ENCODE measurements at places on chromosomes 4 and X.
A peak's percentile ranks its signal among the peaks of the same experiment; 100 is the strongest.

- DNase-seq, result no peak
These were observed 49.7 kb downstream of the GRXCR1 start for GRCh38 chr4:42942216-42942615.

DNA sequence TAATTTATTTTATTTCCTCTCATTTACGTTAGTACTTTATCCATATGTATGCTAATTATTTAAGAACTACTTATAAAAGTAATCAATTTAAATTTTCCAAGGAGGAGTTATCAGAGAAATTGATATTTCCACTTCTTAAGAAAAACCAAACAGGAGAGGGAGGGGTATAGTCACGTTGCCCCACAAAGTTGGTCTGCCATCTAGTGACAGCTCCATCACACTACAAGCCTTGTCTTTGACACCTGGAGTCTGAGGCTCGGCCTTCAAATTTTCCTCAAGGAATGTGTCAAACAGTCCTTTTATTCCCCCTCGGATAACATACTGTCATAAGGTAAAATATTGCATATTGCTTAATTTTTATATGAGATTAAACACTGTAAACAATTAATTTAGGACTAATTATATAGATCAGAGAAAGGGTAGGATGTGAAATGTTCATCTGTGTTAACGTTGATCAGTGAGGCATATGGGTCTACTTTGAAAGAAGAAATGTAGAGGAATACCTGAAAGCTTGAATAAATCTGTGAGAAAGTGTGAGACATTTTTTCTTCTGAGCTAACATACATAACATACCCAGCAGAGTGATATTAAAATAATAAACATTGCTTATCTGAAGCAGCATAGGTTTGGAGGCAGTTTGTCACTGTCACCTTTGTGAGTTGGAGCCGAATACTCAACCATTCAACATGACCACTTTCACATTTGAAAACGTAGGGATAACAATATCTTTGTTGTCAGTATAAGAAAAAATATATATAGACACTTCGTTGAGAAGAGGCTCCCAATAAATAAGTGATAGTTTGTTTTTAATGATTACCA lies 114.4 kb downstream of the GLRA3 start:
- DNase-seq, result peak; percentile 12

- no peak for DNase-seq
These were observed 58.0 kb downstream of the CLOCK start for GRCh38 chr4:55488716-55489115.

GRCh38 chr4:140240237-140240636 lies 86.3 kb upstream of the MAML3 start:
- no peak for DNase-seq

GRCh38 chr4:141812158-141812557 lies 175.8 kb downstream of the IL15 start:
- no peak for DNase-seq

- DNase-seq, result peak; percentile 44
These were observed 666.0 kb downstream of the GRID2 start for GRCh38 chr4:92969650-92970379.

- no peak for DNase-seq
These were observed 209.8 kb upstream of the NR3C2 start for GRCh38 chr4:148651991-148652390.

- DNase-seq, result no peak
These were observed 2.5 kb downstream of the TENM3 start for GRCh38 chr4:182245541-182246215.

DNA sequence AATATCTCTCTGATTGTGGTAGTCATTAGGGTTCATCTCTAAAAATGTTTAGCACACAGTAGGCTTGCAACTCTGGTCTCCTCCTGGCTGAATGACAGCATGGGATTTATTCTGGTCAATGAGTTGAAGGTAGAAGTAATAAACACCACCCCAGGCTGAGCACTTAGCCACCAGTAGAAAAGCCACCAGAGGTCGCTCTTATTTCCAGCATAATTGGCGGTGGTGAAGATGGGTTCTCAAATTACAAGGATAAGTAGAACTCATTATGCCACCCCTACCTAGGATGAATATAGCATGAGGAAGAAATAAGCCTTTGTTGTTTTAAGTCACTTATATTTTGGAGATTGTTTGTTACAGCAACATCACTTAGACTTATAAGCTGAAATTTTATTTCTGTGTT lies 302.7 kb downstream of the GPM6A start:
- DNase-seq, result no peak

DNA sequence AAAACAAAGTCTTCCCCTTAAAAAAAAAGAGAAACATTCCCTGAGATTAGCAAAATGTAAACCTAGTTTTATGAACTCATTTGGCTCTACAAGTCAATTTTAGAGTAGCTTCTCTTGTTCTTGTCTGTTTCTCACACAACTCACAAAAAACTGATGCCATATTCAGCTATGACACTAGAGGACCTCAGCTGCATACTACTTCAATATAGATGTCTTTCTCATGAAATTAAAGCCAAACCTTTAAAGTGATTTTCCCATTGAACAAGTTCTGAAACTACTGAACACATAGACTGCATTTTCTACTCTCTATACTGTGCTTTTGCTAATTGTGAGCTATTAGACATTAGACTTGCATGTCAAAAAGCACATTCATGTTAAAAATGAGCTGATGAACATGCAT lies 49.8 kb downstream of the TBCK start:
- peak; percentile 41 for DNase-seq

DNA sequence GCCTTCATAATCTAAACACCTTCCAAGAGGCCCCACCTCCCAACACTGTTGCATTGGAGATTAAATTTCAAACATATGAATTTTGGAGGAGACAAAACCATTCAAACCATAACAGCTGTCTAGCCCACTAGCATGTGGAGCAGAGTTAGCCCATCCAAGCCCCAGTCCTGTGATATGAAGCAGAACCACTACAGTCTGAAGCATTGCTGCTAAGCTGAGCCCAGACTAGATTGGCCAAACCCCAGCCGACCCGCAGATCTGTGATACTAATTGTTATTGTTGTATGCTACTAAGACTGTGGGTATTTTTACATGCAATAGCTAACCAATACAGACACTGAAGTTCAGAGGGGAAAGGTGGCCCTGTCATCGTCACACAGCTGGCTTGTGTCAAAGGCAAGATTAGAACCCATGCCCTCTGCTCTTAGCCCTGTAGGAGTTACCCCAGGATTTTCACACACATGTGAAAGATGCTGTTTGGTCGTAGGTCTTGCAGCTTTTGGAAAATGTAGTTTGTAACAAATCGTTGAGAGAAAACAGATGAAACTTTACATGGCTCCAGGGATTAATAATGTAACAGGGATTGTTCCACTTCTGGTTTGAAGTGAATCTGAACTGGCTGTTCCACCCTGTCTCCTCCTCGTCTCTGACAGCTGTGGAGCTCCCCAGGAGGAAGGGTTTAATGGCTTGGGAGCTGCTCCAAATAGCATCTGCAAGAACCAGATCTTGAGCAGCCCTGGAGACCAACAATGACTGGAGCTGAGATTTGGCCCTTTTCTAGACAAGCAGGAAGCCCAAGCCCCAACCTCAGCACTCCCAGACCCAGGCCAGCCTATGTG lies 517.5 kb downstream of the MID1IP1 start:
- no peak for DNase-seq

DNA sequence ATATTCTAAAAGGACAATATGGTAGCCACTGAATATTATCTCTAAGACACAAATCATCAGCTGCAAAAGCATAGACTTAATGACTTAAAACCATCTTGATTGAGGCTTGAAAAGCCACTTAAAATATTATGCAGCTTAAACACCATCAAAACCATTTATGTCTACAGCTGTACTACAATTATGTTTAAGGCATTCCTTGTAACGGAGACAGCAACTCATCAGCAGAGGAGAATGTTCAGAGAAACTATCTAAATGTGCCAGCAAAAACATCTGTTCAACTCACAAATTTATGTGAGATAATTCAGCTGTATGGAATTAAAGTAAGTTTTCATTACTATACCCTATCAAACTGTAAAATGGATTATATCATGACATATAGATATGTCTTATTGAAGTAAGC lies 147.9 kb upstream of the CTSO start:
- DNase-seq, result no peak

DNA sequence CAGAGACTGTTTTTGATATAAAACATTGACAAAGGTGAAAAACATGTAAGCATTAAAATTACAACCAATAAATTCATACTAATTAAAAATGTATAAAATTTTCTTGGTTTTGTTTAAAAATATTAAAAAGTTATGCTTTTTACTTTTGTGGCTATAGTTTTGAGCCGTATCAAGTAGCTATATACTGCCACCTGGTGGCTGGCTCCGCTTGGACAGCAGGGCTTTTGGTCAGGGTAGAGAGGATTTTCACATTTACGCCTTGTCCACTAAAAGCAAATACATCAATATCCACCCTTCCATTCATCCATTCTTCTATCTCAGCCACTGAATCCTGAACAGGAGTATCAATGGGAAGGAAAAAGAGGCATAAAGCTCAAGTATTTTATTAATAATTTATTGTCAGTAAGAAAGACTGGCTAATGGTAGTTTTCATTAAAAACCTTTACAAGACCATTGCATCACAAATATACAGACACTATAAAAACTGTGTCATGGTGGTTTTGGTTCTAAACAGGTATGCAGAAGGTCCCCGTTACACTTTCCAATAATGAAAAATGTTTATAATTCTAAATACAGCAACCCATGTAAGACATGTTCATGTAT lies 32.1 kb upstream of the MTNR1A start:
- no peak for DNase-seq

DNA sequence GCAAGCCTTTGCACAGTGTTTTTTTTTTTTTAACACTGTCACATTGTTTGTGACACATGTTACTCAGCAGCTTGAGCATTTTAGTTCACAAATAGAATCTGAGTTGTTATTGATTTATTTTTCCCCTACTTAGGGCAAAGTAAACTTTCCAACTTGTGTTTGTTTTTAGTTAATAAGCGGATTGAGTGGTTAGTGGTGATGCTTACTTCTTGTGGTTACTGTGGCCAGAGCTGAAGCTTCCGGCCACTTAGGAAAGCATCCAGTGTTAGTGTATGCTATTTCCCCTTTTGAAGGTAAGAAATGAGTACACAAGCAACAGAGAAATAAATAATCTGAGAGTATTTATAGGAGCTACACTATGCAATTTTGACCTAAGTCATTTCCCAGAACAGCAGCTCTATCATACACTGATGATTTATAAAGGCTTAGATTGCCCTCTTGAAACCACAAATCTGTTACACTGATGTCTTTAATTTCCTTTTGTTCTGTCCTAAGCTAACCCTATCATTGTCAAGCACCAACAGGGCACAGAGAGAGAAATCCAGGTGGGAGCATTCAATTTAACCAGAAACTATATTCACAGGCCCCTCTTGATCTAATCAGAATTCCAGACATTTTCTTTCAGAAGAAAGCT lies 2464.6 kb downstream of the PCDH7 start:
- peak; percentile 30 for DNase-seq

- no peak for DNase-seq
These were observed 88.1 kb downstream of the CAMK2D start for GRCh38 chr4:113673450-113673849.

DNA sequence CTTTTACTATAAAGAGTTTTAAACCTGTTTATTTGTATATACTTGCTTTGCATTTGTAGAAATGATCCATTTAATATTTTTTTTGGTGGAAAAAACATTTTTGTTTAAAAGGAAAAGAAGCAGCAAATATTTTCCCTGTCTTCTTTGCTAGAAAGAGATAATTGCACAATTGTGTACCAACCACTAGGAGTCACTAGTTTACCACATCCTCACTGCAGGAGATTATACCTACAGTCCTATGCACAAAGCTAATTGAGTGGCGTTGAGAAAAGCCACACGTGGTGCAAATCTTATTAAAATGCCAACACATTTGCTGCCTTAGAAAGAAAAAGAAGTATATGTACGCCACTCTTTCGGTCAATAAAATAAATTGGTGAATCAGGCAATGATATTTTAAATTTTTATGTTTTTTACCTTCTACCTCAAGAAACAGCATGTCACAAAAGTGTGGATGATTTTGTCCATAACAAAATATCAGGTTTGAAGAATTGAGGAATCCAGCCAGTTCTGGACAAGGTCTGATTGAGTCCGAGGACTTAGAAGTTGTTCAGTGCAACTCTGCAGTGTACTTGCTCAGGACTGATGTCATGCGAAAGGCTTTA lies 102.9 kb downstream of the GRXCR1 start:
- DNase-seq, result peak; percentile 1

DNA sequence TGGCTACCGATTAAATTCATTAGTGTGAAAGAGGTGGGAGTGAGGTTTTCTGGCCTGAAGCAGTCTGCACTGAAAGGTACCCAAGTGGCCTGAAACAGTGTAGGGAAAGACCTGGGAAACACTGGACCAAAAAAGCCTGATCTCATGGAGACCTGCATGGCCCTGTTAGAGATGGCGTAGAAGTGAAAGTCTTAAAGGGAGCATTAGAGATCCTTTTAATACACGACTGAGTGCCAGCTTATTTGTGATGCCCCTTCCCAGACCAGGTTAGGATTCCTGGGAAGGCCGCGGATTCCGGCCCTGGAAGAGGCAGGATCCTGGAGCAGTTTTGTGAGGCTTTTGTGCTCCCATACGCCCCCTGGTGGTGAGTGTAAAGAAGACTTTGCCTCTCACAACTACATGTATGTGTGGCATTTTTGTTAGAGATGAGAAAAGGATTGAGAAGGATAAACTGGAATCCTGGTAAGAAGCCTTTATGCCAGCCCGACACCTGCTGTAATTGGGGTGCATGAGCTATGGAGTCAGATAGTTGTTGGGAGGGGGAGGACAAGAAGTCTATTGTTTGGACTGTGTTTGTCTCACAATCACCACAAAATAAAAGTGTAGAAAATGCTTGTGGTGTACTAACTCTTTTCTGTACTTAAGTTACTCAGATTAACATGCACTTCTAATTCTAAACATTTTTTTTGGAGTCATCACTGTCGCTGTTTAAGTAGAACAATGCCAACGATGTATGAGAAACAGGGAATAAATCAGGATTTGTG lies 54.0 kb downstream of the JADE1 start:
- DNase-seq, result peak; percentile 56

GRCh38 chr4:98746530-98746929 lies 88.1 kb upstream of the TSPAN5 start:
- DNase-seq, result no peak

- DNase-seq, result no peak
These were observed 39.0 kb downstream of the ENPEP start for GRCh38 chr4:110514889-110515479.

GRCh38 chrX:76987381-76987780 lies 459.8 kb upstream of the FGF16 start:
- DNase-seq, result no peak

DNA sequence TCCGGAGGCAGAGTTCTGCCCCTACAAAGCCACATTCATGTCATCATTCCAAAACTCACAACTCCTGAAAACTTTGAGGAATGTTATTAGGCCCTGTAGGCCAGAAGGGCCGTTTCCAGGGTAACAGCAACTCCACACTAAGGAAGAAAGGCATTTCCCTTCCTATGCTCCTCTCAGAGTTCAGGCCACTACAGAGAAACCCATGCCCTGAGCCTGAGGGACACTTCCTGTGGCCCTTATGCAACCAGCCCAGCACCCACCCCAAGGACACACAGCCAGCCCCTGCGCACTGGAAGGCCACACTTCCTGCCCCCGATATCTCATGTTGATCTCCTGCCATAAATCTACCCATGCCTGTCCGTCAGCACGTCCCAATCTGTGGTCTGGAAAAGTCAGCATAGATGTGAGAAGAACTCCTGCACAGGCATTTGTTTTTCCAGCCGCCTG lies 289.3 kb downstream of the BCOR start:
- DNase-seq, result peak; percentile 40

GRCh38 chrX:16826207-16826606 lies 39.9 kb downstream of the TXLNG start:
- DNase-seq, result no peak

- DNase-seq, result peak; percentile 4
These were observed 33.0 kb downstream of the GALNTL6 start for GRCh38 chr4:171846232-171846631.
